ENCODE measurements at places on chromosomes 12 and 14. TPM values are rescaled to one million over a fixed set of nuclear protein-coding genes. Genes with fewer than 3 reads are reported as not detected.

- H3K27ac ChIP-seq = no peak overlapping the region
- DNase-seq = no peak
- H3K4me1 ChIP-seq = no peaks in the 10 kb centered on the region
- H3K36me3 ChIP-seq = no peaks in the 10 kb centered on the region
Measured at GRCh38 chr12:30700216-30700900, 4.7 kb upstream of the IPO8 start.

GRCh38 chr12:5783289-5783920, 161.7 kb downstream of the ANO2 start:
- no peak overlapping the region for H3K27ac ChIP-seq
- no peaks in the 10 kb centered on the region for H3K36me3 ChIP-seq
- H3K4me1 ChIP-seq = no peaks in the 10 kb centered on the region
- no peak for DNase-seq

DNA sequence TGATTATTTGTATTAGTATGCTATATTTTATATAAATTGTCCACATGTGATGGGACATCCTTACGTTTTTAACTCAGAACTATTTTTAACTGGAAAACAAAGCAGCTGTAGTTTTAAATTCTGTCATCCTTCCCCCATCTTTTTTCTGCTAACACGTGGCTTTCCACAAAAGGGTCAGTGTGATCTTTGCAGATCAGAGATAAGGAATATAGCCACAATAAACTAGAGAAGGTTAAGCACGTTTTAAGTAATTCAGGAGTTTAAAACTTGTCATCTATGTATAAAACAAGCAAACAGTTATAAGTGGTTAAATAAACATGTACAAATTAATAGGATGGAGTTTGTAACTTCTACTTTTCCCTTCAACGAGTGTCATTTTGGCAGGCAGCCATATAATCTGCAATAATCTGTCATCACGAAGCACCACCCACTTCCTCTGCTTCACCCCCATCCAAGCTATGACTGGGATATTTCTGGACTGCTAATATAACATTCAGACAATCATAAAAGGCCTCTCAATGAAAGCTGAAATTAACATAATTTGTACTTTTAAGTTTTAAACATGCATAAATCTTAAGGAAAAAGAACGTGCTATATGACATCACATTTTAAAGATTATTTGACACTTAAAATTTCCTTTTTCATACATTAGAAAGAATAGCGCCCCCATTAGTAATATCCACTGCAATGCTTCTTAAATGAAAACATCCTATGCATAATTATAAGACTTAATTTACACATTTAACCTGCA, 15.3 kb downstream of the TAOK3 start:
- H3K27ac ChIP-seq = peak overlapping the region; percentile 75
- no peak overlapping the region for H3K4me3 ChIP-seq
- DNase-seq = no peak

GRCh38 chr12:50398931-50399330, 1.8 kb upstream of the LARP4 start:
- H3K4me3 ChIP-seq = no peak overlapping the region
- DNase-seq = no peak
- no peaks in the 10 kb centered on the region for H3K27me3 ChIP-seq
- H3K27ac ChIP-seq = no peak overlapping the region

DNA sequence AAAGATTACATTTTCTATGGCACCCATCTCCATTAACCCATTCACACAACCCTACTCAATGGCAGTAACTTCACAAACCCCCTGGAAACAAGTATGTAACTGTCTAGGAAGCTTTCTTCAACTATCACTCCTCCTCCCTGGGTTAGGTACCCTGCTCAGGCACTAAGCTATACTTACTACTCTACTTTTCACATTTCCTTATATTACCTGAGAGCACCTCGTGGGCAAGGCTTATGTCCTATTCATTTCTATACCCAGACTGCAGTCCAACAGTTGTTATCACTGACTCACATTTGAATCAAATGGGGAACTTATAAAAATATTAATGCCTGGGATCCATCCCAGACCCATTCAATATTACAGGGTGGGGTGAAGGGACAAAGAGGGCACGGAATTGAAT, 4.6 kb downstream of the PAWR start:
- no peak for DNase-seq
- no peak overlapping the region for H3K27ac ChIP-seq
- no peak overlapping the region for H3K4me3 ChIP-seq
- no peaks in the 10 kb centered on the region for H3K27me3 ChIP-seq
- no peaks in the 10 kb centered on the region for H3K36me3 ChIP-seq
- peaks cover 25% of the 10 kb centered on the region for H3K4me1 ChIP-seq

DNA sequence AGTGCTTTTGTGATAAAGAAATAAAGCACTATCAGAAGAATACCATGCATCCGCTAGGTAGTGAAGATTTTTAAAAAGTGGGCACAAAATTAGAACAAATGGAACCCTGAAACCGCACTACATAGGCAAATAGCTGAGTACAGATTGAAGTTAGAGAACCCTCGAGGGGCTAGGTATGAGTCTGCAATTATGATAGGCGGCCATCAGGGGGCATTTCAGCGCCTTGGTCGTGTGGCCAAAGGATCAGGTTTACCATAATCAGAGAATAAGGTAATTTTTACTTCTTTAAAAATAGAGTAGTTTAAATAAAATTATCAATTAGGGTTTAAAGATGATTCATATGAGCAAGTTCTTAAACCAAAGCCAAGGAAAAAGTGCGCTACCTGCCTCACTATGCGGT, 129.8 kb downstream of the TMX1 start:
- peak; percentile 19 for DNase-seq
- H3K36me3 ChIP-seq = no peaks in the 10 kb centered on the region
- H3K4me3 ChIP-seq = no peak overlapping the region
- H3K4me1 ChIP-seq = no peaks in the 10 kb centered on the region
- no peaks in the 10 kb centered on the region for H3K27me3 ChIP-seq

DNA sequence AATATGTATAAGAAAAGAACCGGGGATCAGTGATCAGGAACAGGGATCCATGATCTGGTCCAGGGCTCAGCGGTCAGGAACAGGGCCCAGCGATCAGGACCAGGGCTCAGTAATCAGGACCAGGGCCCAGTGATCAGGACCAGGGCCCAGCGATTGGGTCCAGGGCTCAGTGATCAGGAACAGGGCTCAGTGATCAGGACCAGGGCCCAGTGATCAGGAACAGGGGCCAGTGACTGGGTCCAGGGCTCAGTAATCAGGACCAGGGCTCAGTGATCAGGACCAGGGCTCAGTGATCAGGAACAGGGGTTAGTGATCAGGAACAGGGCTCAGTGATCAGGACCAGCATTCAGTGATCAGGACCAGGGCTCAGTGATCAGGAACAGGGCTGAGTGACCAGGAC, 56.3 kb downstream of the TMEM121 start:
- peak; percentile 57 for DNase-seq
- no peak overlapping the region for H3K4me3 ChIP-seq
- H3K27me3 ChIP-seq = no peaks in the 10 kb centered on the region

DNA sequence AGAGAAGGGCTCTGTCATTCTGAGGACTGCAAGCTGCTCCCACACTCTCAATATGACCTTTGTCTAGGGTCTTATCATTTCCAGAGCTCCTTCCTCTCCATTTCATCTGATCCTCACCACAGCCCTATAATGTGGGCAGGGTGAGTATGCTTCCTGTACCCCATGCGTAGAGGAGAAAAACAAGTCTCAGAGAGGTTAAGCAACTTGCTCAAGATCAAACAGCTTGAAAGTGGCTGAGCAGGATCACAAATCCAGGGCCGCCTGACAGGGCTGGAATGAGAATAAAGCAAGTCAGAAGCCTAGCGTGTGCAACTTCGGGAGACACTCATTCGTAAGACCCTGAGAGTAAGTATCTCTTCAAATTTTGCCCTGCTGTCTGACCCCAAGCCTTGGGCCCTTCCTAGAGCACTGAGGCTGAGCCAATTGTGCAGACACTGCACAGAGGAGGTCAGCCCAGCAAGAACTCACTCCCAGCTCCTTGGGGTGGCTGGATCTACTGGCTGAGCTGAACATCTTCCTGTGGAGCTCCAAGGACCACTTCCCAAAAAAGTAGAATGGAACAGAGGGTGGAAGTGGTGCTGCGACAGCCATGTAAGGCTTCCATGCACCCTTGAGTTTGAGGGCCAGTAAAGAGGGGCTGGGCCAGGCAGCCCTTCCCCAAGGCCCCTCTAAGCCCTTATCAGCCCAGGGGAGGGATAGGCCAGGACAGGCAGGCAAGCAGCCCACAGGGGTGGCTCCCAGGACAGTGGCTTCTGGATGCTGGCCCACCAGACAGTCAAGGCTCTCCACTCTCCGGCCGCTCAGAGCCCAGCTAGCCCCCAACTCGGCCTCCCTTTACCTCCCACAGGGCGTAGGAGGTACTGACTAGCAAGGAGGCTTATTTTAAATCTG, 10.5 kb downstream of the ZFP36L1 start:
- peak overlapping the region; percentile 97 for H3K27ac ChIP-seq
- no peaks in the 10 kb centered on the region for H3K27me3 ChIP-seq
- no peak overlapping the region for H3K4me3 ChIP-seq
- DNase-seq = no peak
- H3K36me3 ChIP-seq = no peaks in the 10 kb centered on the region
- H3K4me1 ChIP-seq = no peaks in the 10 kb centered on the region

GRCh38 chr12:123813349-123813748, 51.2 kb downstream of the DNAH10 start:
- no peak overlapping the region for H3K27ac ChIP-seq
- H3K4me1 ChIP-seq = no peaks in the 10 kb centered on the region
- H3K36me3 ChIP-seq = no peaks in the 10 kb centered on the region

DNA sequence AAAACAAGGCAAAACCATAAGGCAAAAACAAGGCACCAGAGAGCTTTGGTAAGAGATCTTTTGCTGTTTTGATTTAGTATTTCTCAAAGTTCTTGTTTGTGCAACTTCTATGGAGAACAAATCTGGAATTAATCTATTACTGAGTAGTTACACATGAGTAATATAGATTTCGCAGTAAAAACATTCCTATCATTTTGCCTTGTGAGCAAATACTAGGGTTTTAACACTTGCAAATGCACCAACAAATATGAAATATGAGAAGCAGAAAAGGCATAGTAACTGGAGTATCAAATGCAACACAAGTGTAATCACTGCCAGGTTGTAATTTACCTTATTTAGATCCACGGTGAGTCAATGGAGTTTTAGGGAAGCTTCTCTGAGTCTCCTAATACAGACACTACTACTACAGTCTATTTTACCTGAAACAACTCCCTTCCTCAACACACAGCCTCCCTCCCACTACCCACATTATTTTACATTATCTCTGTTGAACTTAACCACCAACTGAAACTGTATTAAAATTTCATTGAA, 324.1 kb downstream of the FLRT2 start:
- H3K4me3 ChIP-seq = no peak overlapping the region
- no peaks in the 10 kb centered on the region for H3K27me3 ChIP-seq
- H3K4me1 ChIP-seq = no peaks in the 10 kb centered on the region
- DNase-seq = no peak
- no peaks in the 10 kb centered on the region for H3K36me3 ChIP-seq
- H3K27ac ChIP-seq = no peak overlapping the region

- no peaks in the 10 kb centered on the region for H3K36me3 ChIP-seq
- DNase-seq = no peak
- H3K4me1 ChIP-seq = no peaks in the 10 kb centered on the region
- no peaks in the 10 kb centered on the region for H3K27me3 ChIP-seq
- no peak overlapping the region for H3K27ac ChIP-seq
Measured at GRCh38 chr12:104974626-104975290, 11.4 kb upstream of the NOPCHAP1 start.

GRCh38 chr14:100348784-100349685, 25.9 kb downstream of the SLC25A47 start:
- no peak for DNase-seq
- no peaks in the 10 kb centered on the region for H3K27me3 ChIP-seq

- H3K4me1 ChIP-seq = peaks cover 29% of the 10 kb centered on the region
- H3K4me3 ChIP-seq = no peak overlapping the region
- H3K36me3 ChIP-seq = no peaks in the 10 kb centered on the region
- no peaks in the 10 kb centered on the region for H3K27me3 ChIP-seq
- no peak for DNase-seq
Measured at GRCh38 chr14:51548187-51548586, 103.5 kb upstream of the FRMD6 start.

DNA sequence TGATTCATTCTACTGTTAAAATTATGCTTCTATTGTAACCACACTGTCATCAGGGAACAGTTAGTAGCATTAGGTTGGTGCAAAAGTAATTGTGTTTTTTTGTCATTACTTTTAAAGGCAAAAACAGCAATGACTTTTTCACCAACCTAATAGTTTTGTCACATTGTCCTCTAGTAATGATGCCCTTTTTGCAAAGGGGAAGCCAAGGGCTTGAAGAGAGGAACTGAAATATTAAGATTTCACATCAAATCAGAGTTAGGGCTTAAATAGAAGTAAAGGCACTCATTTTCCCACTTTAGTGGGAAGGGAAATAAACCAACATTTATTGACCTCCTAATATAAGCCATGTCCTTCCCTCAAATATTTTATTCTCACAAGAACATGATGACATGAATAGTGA, 273.7 kb downstream of the NRXN3 start:
- no peak overlapping the region for H3K4me3 ChIP-seq
- no peak overlapping the region for H3K27ac ChIP-seq
- H3K27me3 ChIP-seq = no peaks in the 10 kb centered on the region
- H3K4me1 ChIP-seq = no peaks in the 10 kb centered on the region
- H3K36me3 ChIP-seq = no peaks in the 10 kb centered on the region

GRCh38 chr12:27863839-27864238, 83.8 kb upstream of the MANSC4 start:
- no peaks in the 10 kb centered on the region for H3K27me3 ChIP-seq
- DNase-seq = no peak
- no peaks in the 10 kb centered on the region for H3K36me3 ChIP-seq
- H3K4me1 ChIP-seq = no peaks in the 10 kb centered on the region

- no peak for DNase-seq
- H3K4me3 ChIP-seq = no peak overlapping the region
- no peaks in the 10 kb centered on the region for H3K27me3 ChIP-seq
- no peaks in the 10 kb centered on the region for H3K36me3 ChIP-seq
- H3K4me1 ChIP-seq = no peaks in the 10 kb centered on the region
Measured at GRCh38 chr14:71405676-71406075, 498.4 kb downstream of the PCNX1 start.

TRAFD1 gene
- 6.3 TPM for total RNA-seq

BHLHE41 gene
- total RNA-seq = 1.3 TPM

NKX2-1 gene
- total RNA-seq = not detected

ANO2 gene
- not detected for total RNA-seq

KRT75 gene
- total RNA-seq = not detected

APOF gene
- 199 TPM for total RNA-seq

TMEM132C gene
- not detected for total RNA-seq

AQP2 gene
- not detected for total RNA-seq

Measured in right lobe of liver (tissue), 6 donors.